ENCODE measurements at places on chromosomes 11 and 22. TPM values are rescaled to one million over a fixed set of nuclear protein-coding genes. Genes with fewer than 3 reads are reported as not detected.

OR4D5 gene
- not detected for total RNA-seq

USP2 gene
- total RNA-seq = 1.8 TPM

FGF4 gene
- not detected for total RNA-seq

PLAAT2 gene
- total RNA-seq = not detected

TMEM151A gene
- total RNA-seq = not detected

CHCHD10 gene
- total RNA-seq = 14.9 TPM

GTSE1 gene
- 20.7 TPM for total RNA-seq

MS4A6A gene
- total RNA-seq = not detected

GGTLC2 gene
- not detected for total RNA-seq

PHETA2 gene
- not detected for total RNA-seq

OR52I2 gene
- total RNA-seq = not detected

SMTNL1 gene
- total RNA-seq = not detected

PRR5L gene
- 0.98 TPM for total RNA-seq

KDM2A gene
- 33.4 TPM for total RNA-seq
